ENCODE measurements at places on chromosomes 2 and 18.
A peak's percentile ranks its signal among the peaks of the same experiment; 100 is the strongest.

- DNase-seq: no peak
These were observed 2.4 kb downstream of the OXER1 start for GRCh38 chr2:42761554-42761953.

DNA sequence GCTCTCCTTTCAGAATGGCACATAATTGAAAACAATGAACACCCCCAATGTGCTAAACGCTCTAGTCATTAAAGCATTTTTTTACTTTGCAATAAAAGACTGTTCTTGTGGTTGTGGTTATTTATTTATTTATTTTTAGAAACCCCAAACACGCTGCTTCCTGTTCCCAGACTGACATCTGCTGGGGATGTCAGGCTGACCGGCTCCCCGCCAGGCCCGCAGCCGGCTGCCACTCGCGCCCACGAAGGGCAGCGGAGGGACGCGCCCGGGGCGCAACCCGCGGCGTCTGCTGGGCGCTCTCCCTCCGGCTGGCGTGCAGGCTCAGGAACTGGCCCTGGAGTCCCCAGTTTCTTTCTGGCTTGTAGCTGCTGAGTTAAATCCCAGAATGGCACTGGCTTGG lies 83.1 kb upstream of the SP3 start:
- no peak for DNase-seq

DNA sequence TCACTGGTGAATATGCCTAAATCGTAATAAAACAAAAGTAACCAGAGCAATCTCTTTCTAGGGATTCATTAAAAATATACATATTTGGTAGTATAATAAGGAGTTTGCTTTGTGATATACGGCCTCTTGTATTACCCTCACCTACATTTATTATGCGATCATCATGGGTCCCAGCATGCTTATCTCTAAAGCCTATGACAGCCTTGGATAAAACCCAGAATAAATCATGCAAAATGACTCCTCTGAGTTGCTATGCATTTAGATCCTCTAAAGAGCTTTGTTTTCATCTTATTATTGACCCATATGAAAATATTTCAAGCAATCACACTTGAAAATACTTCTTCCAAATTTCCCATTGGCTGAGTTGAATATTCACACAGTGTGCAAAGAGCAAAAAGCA lies 432.3 kb downstream of the SUCLG1 start:
- DNase-seq: no peak

- DNase-seq: no peak
These were observed 116.8 kb downstream of the SPTBN1 start for GRCh38 chr2:54572636-54573536.

DNA sequence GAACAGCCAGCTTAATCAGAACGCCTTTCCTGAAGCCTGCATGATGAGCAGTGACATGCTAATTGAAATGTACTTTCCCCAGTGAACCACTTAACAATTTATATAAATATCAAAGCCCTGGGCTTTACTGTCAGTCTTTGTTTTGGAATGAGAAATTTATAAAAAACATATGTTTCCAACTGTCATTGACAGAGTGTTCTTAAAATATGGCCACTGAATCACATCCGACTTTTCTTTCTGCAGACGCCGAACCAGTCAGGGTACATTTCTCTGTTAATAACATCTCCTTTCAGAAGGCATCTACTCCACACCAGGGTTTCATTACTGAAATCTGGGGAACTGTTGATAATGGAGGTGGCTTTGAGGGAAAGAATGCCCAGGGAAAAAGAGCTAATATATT lies 343.7 kb downstream of the INSIG2 start:
- DNase-seq: no peak

- DNase-seq: no peak
These were observed 17.7 kb downstream of the PRKAG3 start for GRCh38 chr2:218813771-218814460.

DNA sequence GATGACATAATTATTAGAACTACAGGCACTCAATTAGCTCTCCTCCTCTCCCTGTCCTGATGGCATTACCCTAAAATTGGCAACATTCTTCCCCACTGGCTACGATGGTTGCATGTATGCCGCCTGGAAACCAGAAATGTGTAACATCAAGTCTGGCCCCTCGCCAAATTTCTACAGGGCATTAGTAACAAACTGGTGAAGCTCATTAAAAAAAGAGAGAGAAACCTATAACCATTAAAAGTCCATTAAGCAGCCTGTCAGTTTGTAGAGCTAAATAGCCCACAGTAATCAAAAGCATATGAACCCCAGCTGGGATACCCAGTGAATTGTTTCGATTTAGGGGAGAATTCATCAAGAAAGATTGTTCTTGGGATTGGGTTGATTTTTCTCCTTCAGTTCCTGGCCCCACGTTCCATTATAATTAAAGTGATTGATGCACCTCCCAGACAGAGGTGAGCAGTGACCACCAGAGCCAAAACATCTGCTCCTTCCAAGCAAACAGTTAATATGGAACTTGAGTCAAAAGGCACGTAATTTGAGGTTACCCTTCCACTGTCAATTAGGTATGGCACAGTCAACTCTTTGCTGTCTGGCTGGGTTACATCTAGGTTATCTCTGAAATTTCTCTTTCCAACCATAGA lies 208.6 kb downstream of the C1D start:
- no peak for DNase-seq

- DNase-seq: no peak
These were observed 134.8 kb upstream of the NCK2 start for GRCh38 chr2:105609746-105610402.

GRCh38 chr2:224426656-224427055 lies 24.7 kb upstream of the FAM124B start:
- DNase-seq: peak; percentile 8

GRCh38 chr2:45497355-45497754 lies 113.7 kb downstream of the SRBD1 start:
- DNase-seq: no peak

- DNase-seq: peak; percentile 75
These were observed at the start of gene WDR35 for GRCh38 chr2:19989667-19990415. TSS of gene WDR35 (minus strand) at chr2:19990105. CDS start at chr2:19990015, 90 bp downstream.

DNA sequence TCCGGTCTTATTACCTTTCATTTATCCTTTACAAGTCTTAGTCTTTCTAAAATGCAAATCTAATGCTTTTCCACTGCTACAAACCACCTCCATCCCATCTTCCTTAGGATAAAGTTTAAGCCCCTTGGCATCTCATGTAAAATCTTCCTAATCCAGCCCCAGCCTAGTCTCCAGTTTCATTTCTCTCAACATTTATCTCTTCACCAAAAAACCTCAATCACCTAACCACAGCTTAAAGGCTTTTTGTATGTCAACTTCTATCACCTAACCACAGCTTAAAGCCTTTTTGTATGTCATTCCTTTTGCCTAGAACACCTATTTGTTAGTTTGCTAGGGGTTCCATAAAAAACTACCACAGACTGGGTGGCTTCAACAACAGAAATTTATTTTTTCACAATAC lies 4.2 kb downstream of the TRAK2 start:
- DNase-seq: no peak

GRCh38 chr2:27901234-27901633 lies 10.7 kb downstream of the BABAM2 start:
- DNase-seq: no peak

- DNase-seq: no peak
These were observed 11.3 kb downstream of the KCNF1 start for GRCh38 chr2:10923008-10923375.

DNA sequence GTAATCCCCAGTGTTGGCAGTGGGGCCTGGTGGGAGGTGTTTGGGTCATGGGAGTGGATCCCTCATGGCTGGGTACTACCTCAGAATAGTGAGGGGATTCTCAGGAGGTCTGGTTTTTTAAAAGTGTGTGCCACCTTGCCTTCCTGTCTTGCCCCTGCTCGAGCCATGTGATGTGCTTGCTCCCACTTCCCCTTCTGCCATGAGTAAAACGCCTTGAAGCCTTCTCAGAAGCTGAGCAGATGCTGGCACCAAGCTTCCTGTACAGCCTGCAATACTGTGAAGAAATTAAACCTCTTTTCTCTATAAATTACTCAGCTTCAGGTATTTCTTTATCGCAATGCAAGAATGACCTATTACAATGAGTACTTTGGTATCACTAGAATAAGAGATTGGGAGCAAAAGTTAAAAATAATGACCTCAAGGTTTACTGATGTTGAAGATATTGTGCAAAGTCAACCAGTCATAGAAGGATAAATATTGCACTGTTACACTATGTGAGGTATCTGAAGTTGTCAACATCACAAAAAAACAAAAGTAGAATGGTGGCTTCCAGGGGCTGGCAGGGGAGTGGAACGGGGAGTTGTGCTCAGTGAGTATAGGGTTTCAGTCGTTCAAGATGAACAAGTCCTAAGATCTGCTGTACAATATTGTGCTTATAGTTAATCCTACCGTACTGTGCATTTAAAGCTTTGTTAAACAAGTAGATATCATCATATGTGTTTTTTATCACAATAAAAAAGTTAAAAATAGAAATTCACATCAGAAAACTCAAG lies 938.3 kb upstream of the CNTNAP5 start:
- no peak for DNase-seq

DNA sequence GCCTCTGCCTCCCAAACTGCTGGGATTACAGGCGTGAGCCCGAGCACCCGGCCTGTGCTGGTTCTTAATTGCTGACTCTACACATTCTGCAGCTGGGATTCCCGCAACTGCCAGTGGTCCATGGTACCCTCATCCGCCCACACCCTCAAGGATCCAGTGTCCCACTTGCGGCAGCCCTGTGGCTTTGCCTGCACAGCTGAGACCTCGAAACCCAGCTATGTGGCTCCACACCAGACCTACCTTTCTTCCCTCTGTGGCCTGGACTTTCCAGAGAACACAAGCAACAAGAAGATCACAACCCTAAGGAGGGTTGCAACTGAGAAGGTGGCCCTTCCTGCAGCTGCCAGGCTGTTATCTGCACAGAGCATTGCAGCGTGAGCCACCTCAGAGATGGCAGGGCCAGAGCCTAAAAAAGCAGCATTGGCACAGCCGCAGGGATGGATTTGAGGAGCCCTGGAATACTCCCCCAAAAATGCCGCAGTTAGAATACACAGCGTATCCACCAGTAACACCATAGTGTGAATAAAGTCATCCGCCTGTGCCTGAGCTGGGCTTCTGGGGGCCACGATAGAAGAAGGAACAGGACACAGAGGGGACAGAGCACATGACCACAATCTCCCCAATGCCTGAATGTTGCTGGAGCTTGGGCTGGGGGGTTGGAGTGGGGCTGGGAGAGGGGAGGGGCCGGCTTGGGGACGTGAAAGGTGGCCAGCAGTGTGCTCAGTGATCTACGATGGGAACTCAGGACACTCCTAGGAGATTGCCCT lies 1.9 kb downstream of the GPR55 start:
- DNase-seq: no peak

DNA sequence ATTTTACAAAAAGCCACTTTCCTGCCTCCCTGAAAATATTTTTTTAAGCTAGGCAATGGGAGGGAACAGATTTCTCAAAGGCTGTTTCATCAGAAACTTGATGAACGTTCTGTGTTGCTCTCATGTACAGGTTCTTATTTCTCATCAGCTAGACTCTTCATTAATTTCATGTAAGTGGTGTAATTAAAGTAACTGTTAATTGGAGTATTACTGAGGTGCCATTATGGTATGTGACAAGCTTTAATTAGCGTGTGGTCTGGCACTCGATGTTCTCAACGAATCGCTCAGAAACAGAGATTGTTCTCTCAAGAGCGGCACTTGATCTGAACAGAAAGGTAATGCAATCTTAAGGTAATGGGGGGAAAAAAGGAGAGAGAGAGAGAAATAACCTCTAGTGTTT lies 81.9 kb upstream of the MYCN start:
- DNase-seq: no peak

DNA sequence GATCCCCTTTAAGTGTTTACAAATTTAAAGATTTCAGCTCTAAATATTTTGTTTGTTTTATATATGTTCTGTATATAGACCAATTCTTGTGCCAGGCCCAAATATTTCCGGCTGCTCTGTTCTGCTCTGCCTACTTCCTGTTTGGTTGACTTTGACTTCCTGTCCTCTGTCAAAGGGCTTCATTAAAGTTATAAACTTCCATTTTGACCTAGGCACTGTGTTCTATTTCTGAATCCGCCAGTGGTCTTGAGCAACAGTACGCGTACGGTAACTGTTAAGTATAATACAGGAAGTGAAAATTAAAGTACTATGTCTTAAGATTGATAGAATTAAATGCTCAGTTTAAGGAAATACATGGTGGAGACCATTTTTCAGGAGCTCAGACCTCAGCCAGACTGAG lies 13.5 kb upstream of the REL start:
- peak; percentile 79 for DNase-seq

GRCh38 chr2:127577503-127577902 lies 42.0 kb downstream of the MYO7B start:
- DNase-seq: no peak

DNA sequence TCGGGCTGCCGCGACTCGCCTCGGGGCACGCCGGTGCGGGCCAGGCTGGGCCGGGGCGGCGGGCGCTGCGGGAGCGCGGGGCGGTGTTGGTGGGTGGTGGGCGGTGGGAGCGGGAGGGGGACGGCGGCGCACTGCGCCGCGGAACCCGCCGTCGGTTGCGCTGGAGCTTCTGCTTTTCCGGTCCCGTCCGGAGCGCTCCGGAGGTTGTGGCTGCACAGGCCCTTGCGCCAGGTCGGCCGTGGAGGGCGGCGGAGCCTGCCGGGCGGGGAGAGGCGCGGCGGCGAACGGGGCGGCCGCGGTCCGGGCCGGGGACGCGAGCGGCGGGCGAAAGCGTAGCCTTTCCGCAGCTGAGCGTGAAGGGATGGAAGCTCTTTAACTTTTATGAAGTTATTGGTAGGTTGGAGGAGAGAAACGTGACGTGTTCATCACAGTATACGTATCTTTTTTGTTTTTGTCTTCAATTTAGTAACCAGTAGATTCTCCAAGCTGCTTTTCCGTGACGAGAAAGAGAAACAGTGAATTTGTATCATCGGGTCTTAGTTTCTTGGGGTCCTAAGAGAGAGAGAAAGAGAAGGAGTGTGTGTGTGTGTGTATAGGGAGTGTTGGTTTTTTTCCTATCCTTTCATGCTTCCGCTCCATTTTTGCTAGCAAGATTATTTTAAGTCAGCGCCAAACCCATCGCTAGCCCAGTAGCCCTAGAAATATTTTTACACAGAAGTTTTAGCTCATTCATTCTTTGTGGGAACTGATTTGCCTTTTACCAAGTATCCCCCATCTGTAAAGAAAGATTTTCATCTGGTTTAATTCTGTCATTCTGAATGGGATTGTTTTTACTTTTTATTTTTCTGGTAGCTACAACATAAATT lies 535 bp downstream of the ATG4B start:
- no peak for DNase-seq

GRCh38 chr18:12014521-12015415 lies 33.5 kb downstream of the IMPA2 start:
- no peak for DNase-seq

GRCh38 chr2:165002638-165003037 lies 47.3 kb upstream of the SLC38A11 start:
- DNase-seq: no peak
